ENCODE measurements at places on chromosomes 7 and 10.
A peak's percentile ranks its signal among the peaks of the same experiment; 100 is the strongest.

DNA sequence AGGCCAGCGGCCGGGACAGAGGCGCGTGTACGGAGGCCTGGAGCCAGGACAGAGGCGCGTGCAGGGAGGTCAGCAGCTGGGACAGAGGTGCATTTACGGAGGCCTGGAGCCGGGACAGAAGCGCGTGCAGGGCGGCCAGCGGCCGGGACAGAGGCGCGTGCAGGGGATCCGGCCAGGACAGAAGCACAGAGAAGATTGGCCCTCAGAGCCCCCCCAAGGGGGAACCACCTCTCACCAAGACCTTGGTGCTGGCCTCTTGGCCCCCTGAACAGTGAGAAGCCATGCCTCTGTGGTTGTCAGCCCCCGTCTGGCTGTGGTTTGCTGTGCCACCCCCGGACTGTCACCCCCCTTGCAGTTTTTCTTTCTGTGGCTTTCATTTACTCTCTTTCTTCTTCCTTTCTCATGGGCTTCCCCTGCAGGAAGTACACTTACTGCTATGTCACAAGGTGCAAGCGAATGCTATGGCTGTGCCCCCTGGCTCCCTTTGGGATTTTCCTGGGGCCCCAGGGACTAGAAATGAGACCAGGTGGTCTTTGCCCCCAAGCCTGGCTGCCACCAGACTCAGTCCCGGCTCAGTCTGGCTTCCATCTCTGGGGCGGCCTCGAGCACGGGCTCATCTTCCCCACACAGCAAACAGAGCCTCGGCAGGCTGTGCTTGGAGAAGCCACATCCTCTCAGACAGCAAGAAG is 41.1 kb downstream of the INSIG1 start:
- no peak for DNase-seq

GRCh38 chr10:30359373-30360206 is 10.5 kb upstream of the MTPAP start:
- DNase-seq, result peak; percentile 77

- no peak for DNase-seq
Measured at GRCh38 chr7:72230281-72230680, 181.9 kb downstream of the CALN1 start.

DNA sequence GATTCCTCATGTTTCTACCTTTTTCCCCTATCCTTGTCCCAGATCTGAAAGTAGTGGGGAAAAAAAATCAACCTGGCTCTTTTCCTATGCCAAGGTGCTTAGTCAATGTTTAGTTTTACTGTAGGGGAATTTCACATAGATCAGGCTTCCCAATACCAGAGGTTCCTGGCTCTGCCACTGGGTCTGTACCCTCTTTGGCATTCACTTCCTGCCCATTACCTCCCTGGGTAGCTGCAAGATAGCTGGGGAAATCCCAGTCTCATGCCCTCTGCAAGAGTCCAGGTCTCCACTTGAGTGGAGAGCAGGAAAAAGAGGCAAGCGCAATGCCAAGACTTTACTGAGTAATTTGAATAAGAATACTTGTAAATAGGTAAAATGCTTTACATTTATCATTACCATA is 3.5 kb upstream of the BPGM start:
- DNase-seq, result no peak

GRCh38 chr10:3856593-3856992 is 71.6 kb upstream of the KLF6 start:
- no peak for DNase-seq

GRCh38 chr7:1027242-1028043 is 16.9 kb upstream of the GPR146 start:
- DNase-seq, result peak; percentile 42

- no peak for DNase-seq
Measured at GRCh38 chr10:32959006-32959920, 1.2 kb upstream of the ITGB1 start.

- DNase-seq, result no peak
Measured at GRCh38 chr7:123624527-123625183, 23.0 kb downstream of the ASB15 start.

DNA sequence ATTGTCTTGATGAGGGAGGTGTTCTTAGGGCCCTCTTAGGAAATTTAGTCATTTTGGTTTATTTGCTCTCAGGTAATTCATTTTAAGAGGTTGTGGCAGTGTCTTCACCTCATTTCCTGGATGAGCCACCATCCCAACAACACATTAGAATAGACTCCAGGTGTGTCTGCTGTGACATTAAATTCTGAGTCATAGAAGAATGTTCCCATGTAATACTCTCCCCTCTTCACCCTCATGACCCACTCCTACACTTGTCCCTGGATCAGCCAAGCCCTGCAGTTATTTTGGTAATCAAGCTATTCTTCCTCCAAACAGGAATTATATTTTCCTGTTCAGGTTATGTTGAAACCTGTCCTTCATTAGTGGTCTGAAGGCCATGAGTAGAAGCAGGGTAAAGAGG is 944.1 kb downstream of the SORCS3 start:
- DNase-seq, result no peak

DNA sequence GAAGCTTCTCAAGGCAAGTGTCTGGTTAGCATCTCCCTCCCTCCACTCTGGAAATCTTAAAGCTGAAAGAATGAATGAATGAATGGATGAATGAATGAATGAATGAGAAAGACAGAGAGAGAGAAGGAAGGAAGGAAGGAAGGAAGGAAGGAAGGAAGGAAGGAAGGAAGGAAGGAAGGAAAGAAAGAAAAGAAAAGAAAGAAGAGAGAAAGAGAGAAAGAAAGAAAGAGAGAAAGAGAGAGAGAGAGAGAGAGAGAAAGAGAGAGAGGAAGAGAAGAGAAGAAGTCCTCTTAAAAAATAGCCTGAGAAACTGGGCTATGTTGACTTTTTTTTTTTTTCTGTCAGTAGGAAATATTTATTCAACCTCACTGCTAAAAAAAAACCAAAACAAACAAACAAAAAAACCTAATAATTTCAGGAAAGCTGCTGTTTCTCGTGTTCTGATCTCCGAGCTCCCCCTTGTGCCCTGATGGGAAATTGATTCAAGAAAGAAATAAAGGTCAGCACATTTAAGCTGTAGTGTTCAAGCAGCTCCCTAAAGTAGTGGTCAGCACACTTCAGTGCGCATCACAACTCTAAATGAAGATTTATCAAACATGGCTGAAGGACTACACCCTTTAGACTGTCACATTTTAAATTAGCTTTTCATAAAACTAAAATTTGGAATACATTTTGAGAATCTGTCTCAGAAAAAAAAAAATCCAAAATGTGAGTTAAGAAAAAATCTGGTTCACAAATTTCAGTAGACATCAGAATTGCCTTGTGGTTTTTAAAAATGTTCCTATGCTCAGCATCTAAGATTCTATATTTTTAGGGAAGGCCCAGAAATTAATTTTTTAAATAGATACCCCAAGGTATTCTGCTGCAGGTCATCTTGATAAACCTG is 154.3 kb downstream of the ELAPOR2 start:
- DNase-seq, result peak; percentile 45

DNA sequence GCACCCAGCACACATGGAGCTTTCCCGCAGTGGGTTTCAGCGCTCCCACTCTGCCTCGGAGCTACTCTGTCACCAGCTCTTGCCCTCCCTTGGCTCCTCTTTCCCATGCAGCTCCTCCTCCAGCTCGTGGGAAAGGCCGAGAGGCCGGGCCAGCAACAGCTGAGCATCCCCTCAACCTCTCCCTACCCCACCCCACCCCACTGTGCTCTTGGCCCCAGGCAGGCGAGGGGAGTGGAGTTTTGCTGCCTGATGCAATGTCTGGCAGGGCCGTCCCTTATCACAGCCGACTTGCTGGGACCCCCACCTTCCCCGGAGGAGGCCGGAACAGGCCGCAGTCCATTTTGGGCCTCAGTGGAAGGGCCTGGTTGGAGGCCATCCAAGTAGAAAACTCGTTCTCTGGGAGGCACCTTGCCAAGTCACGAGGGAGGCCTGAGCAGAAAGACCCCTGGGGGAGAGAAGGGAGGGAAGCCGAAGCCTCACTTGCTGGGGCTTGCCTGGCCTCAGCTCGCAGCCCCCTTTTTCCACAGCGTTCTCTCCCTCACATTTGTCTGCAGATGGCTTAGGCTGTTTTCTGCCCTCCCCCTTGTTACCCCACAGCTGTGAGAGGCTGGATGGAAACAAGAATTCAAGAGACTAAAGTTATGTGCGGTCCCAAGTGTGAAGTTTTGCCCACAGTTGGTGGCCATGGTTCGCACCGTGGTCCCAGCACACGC is 35.3 kb downstream of the CHST3 start:
- peak; percentile 95 for DNase-seq

- DNase-seq, result no peak
Measured at GRCh38 chr10:63677001-63677400, 155.8 kb downstream of the REEP3 start.

DNA sequence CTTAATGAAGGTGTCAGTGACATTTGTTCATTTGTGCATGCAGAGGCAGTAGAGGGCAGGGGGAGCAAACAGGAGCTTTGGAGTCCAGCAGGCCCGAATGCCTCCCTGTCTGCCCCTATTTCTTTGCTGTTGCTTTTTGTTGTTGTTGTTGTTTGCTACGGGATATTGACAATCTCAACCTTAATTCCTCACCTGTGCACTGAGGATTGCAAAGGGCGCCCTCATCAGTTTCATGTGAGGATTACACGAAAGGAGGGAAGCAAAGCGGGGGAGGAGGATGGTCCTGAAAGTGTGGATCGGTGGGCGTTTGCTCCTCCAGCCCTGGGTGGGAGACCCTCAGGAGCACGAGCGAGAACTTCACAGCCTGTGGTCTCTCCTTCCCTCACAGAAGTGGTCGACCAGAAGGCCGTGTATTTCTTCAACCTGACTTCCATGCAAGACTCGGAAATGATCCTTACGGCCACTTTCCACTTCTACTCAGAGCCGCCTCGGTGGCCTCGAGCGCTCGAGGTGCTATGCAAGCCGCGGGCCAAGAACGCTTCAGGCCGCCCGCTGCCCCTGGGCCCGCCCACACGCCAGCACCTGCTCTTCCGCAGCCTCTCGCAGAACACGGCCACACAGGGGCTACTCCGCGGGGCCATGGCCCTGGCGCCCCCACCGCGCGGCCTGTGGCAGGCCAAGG is 9.6 kb downstream of the GDF10 start:
- no peak for DNase-seq

- DNase-seq, result peak; percentile 95
Measured at GRCh38 chr7:95608359-95609173, 12.2 kb upstream of the PDK4 start.

DNA sequence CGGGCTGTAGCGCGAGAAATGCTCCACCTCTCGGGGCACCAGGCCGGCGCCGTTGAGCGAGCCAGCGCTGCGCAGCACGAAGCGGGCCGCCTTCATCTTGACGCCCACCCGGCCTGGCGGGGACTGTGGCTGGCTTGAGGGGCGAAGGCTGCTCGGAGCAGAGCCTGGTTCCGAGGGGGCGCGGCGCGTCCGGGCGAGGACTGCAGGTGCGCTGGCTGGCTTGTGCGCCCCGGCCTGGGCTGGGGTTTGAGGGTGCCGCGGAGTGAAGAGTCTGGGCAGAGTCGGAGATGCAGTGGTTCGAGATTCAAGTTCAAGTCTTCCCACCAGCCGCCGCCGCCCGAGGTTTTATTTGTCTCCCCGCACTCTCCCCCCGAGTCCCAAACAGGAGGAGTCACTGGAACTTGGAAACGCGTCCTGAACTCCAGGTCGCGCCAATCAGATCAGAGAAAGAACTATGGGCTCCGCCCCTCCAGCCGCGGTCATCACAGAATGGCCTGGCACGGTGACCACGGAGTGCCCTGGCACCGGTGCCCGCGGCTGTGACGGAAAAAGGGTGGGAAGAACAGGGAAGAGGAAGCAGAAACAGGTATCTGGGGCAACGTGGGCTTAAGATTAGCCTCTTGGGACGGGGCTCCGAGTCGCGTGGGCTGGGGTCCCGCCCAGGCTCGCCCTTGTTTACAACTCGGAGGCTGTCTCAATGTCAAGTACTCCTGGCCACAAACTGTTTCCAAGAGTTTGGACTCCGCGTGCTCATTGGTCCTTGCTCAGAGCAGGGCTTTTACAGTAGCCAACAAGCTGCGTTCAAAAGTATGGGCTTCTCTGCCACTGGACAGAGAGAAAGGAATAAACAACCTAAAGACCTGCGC is at the start of gene PDK4:
TSS of gene PDK4 (minus strand) at position 319 of the 866 bp plus-strand sequence. CDS start at position 96, 223 bp downstream.
- peak; percentile 96 for DNase-seq

DNA sequence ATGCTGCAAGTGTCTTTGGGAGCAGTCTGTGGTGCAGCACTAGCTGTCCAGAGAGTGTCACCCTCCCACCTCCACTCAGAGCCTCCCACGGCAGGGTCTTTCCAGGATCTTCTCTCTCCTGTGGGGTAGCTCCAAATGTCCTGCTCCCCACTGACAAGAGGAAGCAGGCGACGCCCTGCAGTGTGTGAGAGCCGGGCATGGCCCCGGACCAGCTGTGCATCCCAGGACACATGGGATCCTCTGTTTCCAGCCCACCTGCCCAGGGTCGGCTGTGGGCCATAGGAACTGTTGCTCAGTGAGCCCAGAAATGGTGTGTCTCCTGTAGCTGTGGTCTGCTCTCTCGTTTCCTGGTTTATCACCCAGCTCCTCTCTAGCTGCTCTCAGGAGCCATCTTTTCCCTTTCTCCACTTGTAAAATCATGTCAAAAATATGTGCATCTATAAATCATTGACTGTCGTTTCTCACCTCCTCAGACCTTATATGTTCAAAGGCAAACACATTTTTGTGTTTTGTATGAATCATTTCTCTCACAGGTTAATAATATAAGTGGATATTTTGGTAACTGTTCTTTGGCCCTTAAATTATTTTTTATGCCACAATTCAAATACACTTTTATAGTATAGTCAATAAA is 74.9 kb downstream of the VWC2 start:
- DNase-seq, result no peak

- DNase-seq, result no peak
Measured at GRCh38 chr10:74072503-74072902, 74.6 kb downstream of the VCL start.

DNA sequence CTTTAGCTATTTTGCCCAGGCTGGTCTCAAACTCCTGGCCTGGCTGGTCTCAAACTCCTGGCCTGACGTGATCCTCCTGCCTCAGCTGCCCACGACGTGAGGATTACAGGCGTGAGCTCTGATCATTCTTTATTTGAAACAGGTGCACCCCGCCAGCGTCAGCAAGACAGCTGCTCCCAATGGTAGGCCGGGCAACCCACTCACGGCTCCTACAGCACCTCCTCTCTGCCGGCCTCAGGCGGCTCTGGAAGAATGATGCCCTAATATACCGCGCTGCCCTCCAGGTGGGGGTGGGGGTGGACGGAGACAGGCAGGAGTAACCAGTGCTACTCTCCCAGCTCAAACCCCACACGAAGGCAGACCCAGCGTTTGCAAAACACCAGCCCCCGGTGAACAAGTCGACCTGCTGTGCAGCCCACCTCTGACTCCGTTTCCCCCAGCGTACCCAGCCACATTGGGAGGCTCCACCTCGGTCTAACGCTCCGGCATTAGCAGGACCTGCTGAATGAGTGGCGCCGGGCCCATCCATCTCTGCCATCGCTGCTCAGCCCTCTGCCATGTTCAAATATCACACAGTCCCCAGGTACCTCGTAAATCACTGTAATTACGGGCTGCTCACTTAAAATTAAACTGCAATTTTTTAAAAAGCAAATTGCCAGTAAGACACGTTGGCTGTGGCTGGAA is 148.6 kb downstream of the ELFN1 start:
- no peak for DNase-seq

Measured in kidney (tissue), 22 donors.